ENCODE measurements at places on chromosomes 7 and 10.

GRCh38 chr10:107341281-107341680 lies 176.8 kb upstream of the SORCS1 start:
- no peak for DNase-seq

GRCh38 chr7:69775231-69775771 lies 177.0 kb downstream of the AUTS2 start:
- no peak for DNase-seq

- DNase-seq: no peak
Measured at GRCh38 chr7:111126987-111127386, 36.1 kb downstream of the LRRN3 start.

GRCh38 chr7:40194745-40195144 lies 59.9 kb downstream of the SUGCT start:
- no peak for DNase-seq

GRCh38 chr7:16847381-16847860 lies 34.4 kb downstream of the AGR3 start:
- no peak for DNase-seq

GRCh38 chr7:155701972-155702544 lies 57.6 kb downstream of the RBM33 start:
- DNase-seq: no peak

- DNase-seq: no peak
Measured at GRCh38 chr7:128933180-128933891, 4.4 kb upstream of the IRF5 start.

DNA sequence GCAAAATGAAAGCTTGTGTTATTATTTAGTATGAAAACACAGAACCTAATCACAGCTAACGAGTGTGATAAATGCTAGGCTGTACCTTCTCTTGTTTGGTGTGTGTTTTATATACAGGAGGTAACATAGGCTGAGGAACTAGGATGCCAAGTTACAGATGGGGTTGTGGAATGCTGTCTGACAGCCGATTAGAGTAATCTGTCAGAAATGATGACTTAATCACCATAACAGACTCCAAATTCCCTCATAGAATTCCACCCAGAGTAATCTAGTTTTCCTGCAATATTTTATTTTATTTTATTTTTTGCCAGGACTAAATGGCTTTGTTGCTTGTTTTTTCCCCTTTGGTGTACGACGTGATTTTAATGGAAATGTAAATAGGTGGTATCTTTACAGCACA lies 221.2 kb downstream of the CELF2 start:
- DNase-seq: no peak

DNA sequence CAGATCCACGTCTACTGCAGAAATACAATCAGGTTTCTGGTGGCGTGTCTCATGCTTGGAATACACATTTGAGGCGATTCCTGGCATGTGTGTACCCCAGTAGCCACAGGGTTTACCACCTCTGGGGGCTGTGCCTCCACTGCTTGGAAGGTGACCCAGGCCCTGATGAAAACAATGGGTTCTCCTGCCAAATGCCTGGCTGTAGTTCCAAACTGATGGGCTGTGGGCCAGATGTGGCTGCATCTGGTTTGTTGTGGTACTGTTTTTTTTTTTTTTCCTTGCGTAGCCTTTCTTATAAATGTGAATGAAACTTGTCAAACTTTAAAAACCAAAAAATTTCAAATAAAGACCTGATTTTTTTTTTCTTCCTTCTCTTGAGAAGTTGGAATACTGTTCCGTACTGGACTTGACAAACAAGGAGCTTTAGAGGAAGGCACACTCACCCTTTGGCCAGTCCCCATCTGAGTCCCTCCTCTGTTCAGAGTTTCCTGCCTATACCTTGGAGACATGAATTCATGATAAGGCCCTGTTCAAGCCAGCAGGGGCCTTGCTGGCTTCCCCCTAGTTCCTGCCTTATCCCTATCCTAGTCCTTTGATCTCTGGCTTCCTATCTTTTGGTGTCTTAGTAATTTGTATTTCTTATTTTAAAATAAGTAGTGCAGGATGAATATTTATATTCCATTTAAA lies 217.1 kb downstream of the PHTF2 start:
- no peak for DNase-seq

DNA sequence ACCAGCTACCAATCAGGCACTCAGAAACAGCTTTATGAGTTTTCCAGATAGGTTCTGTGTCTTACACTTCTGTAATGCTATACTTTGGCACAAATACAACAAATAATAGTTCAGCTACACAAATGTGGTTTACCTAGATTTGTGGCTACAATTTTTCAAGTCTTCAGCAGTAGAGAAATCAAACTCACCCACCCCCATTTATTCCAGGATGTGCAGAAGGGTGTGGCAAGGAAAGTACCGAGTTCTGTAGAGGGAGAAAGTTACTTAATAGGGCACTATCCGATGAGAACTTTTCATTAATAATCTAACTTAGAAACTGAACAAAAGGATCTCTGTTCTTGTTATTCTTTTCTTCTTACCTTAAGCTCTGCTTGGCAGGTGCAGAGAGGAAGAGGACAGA lies 30.3 kb upstream of the ATP6V0A4 start:
- DNase-seq: no peak

DNA sequence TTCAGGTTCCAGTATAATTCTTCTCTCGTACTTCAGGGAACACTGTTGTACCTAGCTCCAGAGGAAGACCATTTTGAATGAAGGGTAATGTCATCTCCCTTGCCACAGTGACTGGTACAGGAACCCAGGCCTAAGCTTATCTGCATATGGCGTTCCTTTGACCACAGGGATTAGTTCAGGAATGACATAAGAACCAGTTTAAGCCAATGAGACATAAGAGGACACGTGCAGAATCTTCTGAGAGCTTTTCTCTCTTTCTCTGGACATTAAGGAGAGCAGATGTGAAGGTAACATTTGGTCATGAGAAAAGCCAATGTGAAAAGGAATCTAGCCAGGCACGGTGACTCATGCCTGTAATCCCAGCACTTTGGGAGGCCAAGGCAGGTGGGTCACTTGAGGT lies 21.8 kb upstream of the HIBADH start:
- DNase-seq: no peak

- DNase-seq: no peak
Measured at GRCh38 chr10:130189608-130190054, 53.4 kb downstream of the GLRX3 start.

- no peak for DNase-seq
Measured at GRCh38 chr10:32459051-32459698, 13.2 kb downstream of the CCDC7 start.

- no peak for DNase-seq
Measured at GRCh38 chr7:80357530-80357929, 154.3 kb downstream of the GNAT3 start.

DNA sequence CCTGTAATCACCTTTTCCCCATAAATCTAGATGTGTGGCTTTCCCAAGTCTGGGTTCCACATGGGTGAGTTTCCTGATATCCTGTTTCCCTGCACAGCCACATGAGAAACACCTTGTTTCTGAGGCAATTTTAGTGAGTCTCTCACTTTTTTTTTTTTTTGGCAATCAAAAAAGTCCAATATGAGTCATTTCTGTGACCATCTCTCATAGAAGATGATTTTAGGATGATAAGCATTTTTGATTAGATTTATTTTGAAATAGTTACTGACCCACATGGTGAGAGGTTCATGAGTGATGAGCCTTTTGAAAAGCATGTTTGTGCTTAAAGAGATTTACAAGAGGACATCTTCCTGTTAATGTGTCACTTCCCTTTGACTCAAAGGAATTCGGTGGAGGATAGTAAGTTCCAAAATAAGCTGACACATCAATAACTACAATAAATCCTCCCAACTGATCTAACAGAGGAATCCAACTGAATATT lies 464.0 kb downstream of the INHBA start:
- no peak for DNase-seq

DNA sequence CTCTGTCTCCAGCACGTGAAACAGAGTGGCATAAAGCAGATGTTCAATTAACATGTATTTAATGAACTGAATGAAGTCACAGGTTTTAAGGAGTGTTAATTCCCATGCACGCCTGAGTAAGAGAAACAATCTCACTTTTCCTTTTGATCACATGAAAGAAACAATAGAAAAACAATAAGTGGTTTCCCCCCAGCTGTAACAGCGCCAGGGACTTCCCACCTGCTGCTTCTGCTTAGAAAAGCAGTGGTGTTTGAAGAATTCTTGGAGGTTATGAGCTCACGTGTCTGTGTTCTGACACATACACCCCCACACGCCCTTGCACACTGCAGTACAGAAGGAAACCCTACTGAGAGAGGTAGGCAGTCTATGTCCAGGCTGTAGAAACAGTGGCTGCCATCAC lies 51.3 kb upstream of the FRMD4A start:
- no peak for DNase-seq

DNA sequence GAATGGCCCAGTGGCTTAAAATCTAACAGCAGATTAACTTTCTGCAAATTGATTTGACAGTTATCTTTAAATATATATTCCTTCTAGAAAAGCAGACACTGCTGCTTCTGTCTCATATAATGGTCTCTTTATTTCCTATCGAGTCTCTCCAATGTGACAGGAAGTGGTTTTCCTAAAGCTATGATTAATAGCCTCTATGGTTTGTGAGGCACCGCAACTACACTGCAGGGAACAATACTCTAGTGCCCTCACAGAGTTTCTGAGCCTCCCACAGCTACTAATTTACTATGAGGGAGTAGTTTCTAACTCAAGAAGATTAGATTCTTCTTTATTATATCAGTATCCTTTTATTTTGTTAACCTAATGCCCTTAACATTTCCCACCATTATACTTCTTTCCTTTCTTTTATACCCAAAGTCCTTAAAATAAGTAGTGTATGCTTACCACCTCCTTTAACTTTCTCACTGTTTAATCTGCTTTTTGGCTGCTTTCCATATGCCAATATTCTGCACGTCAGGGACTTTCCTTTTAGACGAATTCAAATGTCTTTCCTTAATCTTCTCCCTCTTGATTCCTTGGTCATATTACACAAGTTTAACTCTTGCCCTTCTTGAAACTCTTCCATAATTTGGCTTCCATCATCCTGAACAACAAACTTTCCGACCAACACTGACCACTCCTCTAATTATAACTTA lies 23.8 kb upstream of the AHR start:
- no peak for DNase-seq

DNA sequence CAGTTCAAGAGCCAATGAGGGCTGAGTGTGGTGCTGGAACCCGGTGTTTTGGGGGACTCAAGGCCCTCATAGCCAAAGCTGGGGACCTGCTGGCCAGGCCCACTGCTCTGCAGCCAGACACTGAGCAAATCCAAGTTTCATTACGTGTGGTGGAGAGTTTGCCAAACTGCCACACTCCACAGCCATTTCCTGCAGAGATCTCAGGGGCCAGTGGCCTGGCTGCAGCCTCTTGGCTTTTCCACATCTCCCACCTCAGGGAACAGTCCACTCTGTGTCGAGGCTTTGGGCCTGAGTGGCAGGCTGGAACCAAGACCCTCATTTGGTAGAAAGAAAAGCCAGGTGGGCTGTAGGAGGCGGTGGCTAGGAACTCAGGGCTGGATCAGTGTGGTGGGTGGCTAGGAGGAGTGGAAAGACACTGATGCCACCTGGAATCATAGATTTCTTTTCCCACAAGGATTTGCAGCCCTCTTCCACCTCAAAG lies 3.2 kb downstream of the HOXA11 start:
- no peak for DNase-seq

- DNase-seq: no peak
Measured at GRCh38 chr10:92150823-92151222, 140.1 kb downstream of the CPEB3 start.

DNA sequence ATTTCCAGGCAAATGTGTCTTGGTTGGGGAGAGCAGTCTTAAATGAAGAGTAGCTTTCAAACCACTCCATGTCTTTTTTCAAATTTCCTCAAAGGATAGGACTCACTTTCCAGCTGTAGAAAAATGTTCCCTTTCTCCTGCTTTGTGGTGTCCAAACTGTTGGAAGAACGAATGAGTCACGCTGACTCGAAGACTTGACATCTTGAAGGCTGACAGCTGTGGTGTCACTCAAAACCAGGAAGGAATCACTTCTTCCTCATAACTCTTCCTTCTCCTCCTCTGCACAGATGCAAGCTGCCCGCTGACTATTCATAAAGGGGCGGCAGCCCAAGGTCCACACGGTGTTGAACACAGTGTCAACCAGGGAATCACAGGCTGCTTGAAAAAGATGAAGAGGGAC lies 19.2 kb downstream of the PLA2G12B start:
- no peak for DNase-seq

- DNase-seq: no peak
Measured at GRCh38 chr10:92688927-92689662, 660 bp upstream of the HHEX start.

DNA sequence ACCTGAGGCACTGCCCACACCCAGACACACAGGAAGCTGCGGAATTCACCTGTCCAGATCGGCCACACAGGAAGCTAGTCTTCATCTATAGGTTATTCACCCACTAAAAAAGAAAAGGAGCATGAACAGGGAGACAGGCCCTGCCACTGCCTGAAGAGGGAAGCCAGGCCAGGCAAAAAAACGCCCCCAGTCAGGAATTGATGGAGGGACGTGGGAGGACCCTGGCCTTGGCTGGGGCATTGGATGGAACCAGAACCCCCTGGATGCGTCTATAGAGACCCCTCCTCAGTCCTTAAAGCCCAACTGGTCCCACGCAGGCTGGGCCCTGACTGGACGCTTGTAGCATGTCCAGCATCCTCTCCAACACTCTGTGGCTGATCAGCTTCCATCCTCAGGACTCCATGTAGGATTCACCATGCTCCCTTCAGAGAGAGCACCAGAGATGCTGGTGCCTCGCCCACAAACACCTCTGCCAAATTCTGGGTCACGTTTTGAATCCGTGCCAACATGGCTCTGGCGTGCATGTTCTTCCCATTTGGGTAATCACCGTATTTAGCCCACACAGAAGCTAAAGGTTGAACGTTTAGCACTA lies 259.3 kb upstream of the TCERG1L start:
- no peak for DNase-seq

GRCh38 chr7:94403546-94403945 lies 8.9 kb downstream of the COL1A2 start:
- no peak for DNase-seq

DNA sequence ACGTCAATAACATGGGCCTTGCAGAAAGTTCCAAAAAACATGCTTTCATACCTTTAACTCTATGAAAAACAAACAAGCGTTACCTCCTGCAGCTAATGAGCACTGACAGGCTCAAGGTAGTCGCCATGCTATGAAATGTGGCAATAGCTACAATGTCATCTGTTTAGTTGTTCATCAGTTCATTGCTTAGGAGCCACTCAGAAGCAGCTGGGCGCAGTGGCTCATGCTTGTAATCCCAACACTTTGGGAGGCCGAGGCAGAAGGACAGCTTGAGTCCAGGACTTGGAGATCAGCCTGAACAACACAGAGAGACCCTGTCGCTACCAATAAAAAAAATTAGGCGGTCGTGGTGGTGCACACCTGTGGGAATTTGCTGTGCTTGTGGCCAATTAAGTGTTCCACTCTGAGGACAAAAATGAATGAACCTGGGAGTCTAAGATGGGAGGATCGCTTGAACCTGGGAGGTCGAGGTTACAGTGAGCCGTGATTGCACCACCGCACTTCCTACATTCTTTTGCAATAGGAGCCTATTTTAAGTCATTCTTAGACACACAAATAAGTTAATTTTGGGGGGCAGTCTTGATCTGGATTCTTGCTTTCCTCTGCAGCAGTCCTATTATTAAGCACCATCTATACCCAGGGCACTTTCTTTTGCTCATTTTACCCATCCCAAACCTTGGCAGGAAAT lies 276.2 kb upstream of the KLF14 start:
- DNase-seq: no peak

GRCh38 chr7:93828260-93828659 lies 62.3 kb downstream of the TFPI2 start:
- no peak for DNase-seq

All from effector CD8-positive, alpha-beta T cell (primary cell).